ENCODE measurements at places on chromosomes 7 and 10.

GRCh38 chr7:147952918-147953317 is 637.6 kb upstream of the C7orf33 start:
- DNase-seq, result no peak

DNA sequence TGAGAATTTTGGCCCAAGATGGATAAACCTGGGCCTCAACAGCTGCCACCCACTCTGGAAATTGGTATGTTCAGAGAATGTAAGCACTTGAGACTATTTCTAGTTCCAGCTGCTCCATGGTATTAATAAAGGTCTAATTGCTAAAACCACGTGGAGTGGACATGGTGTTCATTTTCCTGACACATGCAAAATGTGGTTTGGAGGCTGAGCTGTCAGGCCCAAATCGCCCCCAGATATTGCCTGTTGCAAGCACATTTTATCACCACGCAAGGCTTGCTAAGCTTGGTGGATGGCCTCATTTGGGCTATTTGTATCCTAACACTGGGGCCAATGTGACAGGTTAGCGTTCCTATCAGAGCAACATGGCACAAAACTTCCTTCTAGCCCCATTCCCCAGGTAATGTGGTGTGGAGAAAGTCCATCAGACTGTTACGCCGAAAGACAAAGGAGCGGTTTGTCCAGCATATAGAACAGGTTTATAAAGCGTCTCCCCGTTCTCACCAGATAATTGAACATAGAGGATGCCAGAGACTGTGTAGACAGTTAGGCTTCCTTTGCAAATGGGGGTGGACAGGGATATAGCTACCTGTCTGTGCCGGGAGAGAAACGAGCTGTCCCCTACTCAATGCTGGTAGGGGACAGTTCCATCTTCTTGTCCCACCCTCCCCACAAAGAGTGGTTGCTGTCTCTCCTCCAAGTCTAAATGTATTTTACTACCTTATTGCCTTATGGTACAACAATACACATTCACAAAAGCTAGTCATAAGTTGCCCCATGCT is 78.0 kb upstream of the ANKRD1 start:
- DNase-seq, result no peak

GRCh38 chr10:44662051-44662450 is 249.1 kb upstream of the TMEM72 start:
- peak; percentile 47 for DNase-seq

DNA sequence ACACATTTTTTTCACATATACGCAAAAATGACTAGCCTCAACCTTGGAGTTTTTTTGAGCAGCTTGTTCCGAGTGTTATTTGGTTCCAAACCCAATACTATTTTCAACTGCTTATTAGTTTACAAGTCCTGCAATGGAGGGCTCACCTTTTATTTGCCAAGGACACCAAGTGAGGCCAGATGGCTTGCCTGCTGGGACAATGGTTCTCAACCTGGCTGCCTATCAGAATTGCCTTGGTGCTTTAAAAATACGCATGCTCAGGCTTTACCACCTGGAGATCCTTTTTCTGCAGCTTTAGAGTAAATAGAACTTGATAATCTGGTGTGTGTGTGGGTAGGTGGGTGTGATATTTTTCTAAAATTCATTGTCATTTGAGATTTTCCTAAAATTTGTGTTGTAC is 276.8 kb downstream of the MTERF1 start:
- no peak for DNase-seq

DNA sequence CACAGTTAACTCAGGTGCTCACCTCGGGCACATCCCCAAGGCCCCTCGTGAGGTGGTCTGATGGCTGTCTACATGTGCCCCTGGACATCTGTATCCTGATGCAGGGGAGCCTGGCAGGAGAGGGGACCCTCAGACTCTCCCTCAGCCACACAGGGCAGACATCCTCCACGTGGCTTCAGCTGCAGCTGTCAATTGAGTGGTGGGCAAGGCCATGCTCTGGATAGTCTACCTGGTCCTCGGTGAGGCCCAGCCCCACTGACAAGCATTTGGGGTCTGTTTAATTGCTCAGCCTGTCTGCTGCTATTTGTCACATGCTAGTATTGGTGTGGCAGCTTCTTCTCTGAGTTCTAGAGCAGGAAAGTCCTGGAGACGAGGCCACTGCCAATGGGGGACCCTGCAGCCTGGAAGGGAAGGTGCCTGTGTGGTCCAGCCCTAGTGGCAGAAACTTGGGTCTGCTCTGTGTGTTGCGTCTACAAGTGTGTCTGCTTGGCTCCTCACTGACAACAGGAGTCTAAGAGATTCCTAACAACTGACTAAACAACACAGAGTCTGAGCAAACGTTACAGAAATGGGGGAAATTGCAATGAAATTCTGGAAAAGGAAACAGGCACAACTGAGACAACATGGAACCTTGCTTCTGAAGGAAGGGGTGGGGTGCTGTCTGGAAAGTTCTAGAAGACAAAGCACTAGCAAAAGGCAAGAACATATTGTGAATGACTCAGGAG is 59.3 kb upstream of the IGFBP3 start:
- DNase-seq, result peak; percentile 20

- DNase-seq, result no peak
Measured at GRCh38 chr7:142668495-142668894, 80.8 kb upstream of the PRSS1 start.

DNA sequence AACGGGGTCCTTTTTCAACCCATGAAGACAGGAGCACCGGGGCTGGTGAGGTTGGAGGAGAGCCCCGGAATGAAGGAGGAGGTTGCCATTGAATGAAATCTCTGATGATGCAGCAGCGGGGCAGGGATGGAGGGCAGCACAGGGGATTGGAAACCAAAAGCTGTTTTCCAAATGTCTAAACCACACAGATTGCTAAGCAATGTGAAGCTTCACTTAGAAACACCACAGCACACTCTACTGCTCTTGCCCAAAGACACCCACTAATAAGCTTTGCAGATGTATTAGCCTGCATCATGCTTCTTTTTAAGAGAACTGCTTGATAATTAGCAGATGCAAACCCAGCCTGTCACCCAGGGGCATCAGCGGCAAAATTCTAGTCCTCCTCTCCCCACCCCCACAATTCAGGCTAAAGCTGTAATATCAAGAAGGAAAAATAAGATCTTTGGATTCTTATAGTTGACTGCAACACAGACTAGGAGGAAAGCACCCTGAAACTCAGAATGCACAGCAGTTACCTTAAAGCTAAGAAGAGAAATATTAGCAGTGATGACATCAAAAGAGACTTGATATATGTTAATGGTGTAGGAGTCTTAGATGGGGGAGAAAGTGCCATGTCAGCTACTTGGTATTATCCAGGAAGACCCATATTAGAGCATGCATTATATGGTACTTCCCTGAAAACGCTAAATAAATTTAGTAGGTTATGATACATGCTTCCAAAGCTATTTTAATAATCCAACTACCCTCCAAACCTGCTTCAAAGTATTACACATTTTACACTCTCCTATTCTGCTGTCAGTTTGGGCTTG is 666.7 kb downstream of the KCNMA1 start:
- no peak for DNase-seq

DNA sequence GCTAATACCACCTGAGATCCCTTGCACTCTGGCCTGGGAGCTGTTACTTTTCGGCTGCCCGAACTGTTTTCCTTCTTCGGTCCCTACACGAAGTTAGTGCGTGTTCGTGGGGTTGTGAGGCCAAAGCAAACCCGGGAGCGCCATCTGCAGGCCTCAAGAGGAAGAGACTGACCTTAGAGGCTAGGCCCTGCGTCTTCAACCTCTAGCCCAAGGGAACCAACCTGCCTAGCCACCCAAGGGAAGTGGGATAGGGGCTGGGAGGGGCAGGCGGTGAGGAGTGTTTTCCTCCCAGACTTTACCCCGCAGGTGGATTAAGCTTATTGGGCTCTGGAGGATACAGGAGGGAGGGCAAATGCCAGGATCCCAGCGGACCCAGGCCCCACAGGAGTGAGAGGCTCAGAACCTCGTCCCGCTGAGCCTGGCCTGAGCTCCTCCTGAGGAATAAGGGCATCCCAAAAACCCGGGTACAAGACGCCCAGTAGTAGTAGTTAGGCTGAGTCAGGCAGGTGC is 1.7 kb upstream of the PAX2 start:
- DNase-seq, result peak; percentile 44

- DNase-seq, result no peak
Measured at GRCh38 chr10:87930934-87931835, 67.8 kb downstream of the PTEN start.

GRCh38 chr10:103683851-103684250 is 171.5 kb downstream of the SH3PXD2A start:
- no peak for DNase-seq

DNA sequence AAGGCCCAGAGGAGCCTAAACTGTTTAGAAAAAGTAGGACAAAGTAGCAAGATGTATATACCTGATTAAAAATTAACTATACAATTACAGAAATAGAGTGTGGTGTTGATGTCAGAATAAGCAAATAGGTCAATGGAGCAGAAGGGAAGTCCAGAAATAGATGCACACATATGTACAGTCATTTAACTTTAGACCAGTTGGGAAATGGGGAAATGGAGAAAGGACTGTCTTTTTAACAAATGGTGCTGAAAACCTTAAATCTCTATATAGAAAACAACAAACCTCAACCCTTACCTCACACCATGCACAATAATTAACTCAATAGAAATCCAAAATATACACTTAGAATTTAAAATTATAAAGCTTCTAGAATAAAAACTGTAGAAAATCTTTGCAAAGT is 72.2 kb downstream of the CH25H start:
- no peak for DNase-seq

GRCh38 chr7:120502132-120502531 is 229.2 kb downstream of the KCND2 start:
- DNase-seq, result no peak

DNA sequence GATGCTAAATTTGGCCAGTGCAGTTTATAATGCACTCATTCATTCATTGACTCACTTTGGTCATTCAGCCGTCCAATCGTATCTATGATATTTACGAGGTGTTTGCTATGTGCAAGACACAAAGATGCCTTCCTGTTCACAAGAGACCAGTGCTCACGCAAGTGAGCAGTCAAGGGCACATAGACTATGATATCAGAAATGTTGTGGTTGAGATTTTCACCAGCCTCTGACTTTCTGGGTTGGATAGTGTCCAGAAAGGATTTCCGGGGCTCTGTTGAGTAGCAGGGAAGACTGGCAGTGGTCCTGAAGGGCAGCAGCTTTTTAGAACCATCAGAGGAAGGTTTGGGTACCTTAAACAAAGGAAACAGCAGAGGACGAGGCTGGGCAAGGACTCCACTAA is 191.8 kb downstream of the GALNT17 start:
- DNase-seq, result peak; percentile 17

- no peak for DNase-seq
Measured at GRCh38 chr10:130045091-130045652, 65.5 kb downstream of the C10orf143 start.

DNA sequence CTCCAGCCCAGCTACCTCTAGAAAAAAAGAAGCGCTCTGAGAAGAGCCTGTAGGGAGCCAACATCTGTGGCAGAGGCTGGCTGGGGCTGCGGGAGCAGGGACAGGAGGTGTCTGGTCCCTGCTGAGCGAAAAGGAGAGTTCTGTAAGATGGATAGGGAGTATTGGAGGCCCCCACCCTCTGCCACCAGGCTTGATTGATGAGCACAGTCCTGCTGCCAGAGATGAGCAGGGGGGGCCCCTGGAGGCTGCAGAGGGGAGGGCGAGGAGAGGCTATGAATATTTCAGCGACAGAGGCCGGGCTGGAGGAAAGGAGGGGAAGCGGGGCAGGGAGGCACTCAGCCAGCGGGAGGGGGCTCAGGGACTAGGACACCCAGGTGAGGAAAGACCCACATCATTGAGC is 44.5 kb upstream of the HSPB1 start:
- DNase-seq, result no peak

- peak; percentile 95 for DNase-seq
Measured at GRCh38 chr10:78972947-78973900, 95.5 kb upstream of the ZMIZ1 start.

DNA sequence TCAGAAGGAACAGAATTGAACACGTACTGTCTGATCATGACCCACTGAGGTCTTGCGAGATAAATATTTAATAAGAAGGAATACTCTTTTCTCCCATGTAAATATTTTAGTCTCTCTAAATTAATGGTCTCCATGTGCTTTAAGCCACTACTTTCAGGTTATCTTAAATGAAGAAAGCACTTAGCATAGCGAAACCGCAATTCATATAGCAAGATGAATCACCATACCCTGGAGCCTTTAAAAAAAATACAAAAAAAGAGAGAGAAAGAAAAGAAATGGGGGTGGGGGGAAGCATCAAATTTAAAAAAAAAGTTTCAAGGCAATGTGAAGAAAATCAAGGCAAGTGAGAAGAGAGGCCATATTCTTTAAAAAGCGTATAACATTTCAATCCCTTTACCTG is 82.5 kb downstream of the CTTNBP2 start:
- DNase-seq, result no peak

- DNase-seq, result no peak
Measured at GRCh38 chr10:122558452-122558851, 2.1 kb upstream of the DMBT1 start.

- DNase-seq, result no peak
Measured at GRCh38 chr7:154879629-154880028, 123.3 kb downstream of the PAXIP1 start.

- DNase-seq, result peak; percentile 66
Measured at GRCh38 chr10:78028438-78029268, 662 bp downstream of the POLR3A start.

- no peak for DNase-seq
Measured at GRCh38 chr7:128112781-128113221, 81.6 kb upstream of the LRRC4 start.

GRCh38 chr10:112643600-112644264 is 196.7 kb downstream of the VTI1A start:
- peak; percentile 37 for DNase-seq

DNA sequence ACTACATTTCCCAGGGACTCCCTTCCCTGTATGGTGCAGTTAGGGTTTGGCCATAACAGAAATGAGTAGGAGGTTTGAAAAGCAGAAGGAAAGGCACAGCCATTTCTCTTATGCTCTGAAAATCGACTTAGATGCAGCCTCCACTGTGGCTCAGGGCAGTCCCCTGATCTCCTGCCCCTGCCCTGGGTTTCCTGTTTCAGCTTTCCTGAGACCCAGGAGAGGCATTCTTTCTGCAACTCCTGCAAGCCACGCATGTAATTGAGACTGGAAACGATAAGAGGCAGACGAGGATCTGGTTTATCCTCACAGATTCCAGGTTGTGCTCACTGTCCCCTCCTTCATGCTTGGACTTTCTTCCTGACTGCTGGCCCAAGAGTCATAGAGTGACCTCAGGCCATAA is 461.2 kb upstream of the VSTM2A start:
- DNase-seq, result no peak

DNA sequence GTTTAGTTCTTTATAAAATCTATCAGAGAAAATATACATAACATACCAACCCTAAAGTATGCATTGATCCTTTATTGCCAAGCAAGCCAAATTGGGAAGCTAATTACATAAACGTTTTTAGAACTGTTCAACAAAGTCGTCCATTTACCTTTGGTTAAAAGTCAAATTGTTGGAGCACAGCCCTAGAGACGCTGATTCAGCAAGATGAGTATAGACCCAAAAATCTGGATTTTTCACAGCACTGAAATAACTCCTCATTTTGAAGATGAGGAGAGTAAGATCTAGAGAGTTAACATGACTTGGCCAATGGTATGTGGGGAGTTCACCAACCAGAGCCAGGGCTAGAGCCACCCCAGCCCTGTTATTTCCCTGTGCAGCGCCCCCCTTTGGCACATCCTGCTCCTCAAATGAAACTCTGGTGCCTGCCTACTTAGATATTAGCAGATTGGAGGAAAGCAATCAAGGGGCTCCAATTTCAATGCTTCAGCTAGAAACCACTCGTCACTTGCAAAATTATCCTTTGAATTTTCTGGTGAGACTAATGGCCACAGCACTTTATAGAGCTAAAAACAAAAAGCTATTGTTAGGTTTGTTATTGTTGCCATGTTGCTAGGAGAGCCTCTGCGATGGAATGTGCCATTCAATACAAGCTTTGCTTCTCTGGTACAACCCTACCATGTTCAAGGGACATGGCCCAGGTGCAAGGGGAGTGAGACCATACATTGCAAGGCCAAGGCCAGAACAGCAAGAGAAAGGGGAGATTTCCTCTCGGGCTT is 132.6 kb upstream of the ZEB1 start:
- DNase-seq, result peak; percentile 39

All from fibroblast of lung (primary cell).